ENCODE measurements at places on chromosomes 3 and 15. TPM values are rescaled to one million over a fixed set of nuclear protein-coding genes. Genes with fewer than 3 reads are reported as not detected.

DNA sequence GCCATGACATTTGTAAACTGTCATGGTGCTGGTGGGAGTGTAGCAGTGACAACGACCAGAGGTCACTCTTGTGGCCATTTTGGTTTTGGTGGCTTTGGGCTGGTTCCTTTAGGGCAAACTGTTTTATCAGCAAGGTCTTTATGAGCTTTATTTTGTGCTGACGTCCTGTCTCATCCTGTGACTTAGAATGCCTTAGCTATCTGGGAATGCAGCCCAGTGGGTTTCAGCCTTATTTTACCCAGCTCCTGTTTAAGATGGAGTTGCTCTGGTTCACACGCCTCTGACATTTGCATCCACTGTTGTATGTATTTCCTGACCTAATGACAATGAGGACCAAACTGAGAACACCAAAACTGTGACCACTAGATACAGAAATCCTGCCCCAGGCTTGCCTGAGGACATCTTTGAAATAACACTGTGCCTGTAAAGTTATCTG lies 37.6 kb downstream of the RAB8B start:
- no peak overlapping the region for H3K4me3 ChIP-seq
- H3K4me1 ChIP-seq, result peaks cover 16% of the 10 kb centered on the region
- DNase-seq, result no peak
- H3K27me3 ChIP-seq, result no peaks in the 10 kb centered on the region

The CELSR3 gene
- 8.3 TPM for total RNA-seq

The FGD5 gene
- total RNA-seq, result not detected

DNA sequence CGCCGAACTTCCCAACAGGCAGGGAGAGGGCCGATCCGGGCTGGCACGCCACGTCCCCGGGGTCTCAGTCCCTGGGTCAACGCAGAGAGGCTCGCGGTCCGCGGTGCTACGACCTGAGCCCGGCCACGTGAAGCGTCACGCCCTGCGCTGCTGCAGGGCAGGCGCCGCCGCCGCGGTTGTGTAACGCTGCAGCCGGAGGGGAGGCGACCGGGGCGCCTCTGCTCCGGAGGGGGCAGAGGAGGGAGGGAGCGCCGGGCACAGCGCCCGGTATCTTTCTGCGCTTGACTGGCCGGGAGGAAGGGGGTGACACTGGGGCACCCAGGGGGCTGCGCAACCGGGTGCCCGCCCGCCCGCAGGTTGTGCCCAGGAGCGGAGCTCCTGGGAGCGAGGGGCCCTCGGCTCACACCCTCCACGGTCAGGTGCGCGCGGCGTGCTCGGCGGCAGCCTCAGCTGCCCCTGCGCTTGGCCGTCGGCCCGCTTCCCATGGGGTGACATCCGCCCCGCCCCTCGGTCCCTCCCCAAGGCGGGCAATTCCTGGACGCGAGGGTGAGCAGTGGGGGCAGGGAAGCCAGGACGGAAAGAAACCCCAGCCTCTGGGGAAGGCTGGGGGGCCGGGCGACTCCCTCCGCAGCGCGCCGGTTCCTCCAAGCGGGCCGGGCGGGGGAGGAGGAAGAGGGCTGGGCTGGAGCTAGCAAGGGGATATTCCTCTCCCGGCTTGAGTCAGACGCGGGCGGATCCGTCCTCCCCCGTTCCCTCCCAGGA lies 852 bp upstream of the BHLHE40 start:
- H3K36me3 ChIP-seq, result peaks cover 7% of the 10 kb centered on the region
- peak; percentile 36 for DNase-seq
- H3K4me3 ChIP-seq, result peak overlapping the region; percentile 71

DNA sequence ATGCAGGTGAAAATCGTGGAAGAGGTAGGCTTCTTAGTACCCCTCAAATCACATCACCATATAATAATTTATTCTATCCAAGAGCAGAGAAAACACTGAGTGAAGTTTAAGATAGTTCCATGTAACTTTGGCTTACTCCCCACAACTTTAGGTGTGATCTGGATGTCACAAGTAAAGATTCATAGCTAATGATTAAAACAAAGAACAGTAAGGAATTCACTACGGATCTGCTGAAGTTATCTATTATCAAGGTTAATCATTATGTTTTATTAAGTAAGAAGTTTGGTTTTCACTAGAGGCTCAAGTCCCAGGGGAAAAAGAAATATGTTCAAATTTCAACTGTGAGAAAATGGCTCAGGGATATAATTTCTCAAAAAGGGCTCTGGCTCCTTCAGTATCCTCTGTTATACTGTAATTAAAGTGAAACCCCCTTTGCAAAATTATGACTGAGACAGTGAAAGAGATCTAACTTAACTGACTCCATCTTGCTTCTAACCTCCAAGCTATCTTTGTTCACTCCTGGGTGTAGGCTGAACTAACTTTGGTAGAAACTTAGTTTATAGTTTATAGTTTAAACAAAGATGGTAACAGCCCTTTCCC lies 17.1 kb downstream of the CD80 start:
- no peaks in the 10 kb centered on the region for H3K27me3 ChIP-seq
- DNase-seq, result no peak
- no peak overlapping the region for H3K27ac ChIP-seq

Measured in naive thymus-derived CD4-positive, alpha-beta T cell (primary cell).